ENCODE measurements at places on chromosomes 4 and X. TPM values are rescaled to one million over a fixed set of nuclear protein-coding genes. Genes with fewer than 3 reads are reported as not detected.

DNA sequence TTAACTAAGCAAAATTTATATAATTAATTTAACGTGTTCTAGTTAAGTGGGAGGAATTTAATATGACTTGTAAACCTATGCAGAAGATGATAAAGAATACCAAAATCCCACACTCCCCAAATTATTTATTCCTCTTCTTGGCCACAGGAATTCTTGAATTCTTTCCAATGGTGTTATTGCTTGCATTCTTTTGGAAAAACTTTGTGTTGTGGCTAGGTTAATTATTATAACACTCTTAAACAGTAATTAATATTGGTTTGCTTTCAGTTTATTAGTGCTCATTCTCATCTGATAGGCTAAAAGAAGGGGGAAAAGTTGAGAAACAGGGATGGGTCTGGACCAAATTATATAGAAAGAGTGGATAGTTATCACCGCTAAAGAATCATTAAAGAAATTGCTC is 141.5 kb upstream of the PABPC4L start:
- no peaks in the 10 kb centered on the region for H3K4me1 ChIP-seq
- H3K27me3 ChIP-seq = no peaks in the 10 kb centered on the region
- no peak for DNase-seq
- H3K4me3 ChIP-seq = no peak overlapping the region
- H3K27ac ChIP-seq = no peak overlapping the region

Gene PPP2R2C
- not detected for total RNA-seq

- no peaks in the 10 kb centered on the region for H3K36me3 ChIP-seq
- H3K27me3 ChIP-seq = no peaks in the 10 kb centered on the region
- H3K4me1 ChIP-seq = no peaks in the 10 kb centered on the region
- no peak for DNase-seq
Observed at GRCh38 chr4:121655320-121656268, 41.2 kb downstream of the ANXA5 start.

DNA sequence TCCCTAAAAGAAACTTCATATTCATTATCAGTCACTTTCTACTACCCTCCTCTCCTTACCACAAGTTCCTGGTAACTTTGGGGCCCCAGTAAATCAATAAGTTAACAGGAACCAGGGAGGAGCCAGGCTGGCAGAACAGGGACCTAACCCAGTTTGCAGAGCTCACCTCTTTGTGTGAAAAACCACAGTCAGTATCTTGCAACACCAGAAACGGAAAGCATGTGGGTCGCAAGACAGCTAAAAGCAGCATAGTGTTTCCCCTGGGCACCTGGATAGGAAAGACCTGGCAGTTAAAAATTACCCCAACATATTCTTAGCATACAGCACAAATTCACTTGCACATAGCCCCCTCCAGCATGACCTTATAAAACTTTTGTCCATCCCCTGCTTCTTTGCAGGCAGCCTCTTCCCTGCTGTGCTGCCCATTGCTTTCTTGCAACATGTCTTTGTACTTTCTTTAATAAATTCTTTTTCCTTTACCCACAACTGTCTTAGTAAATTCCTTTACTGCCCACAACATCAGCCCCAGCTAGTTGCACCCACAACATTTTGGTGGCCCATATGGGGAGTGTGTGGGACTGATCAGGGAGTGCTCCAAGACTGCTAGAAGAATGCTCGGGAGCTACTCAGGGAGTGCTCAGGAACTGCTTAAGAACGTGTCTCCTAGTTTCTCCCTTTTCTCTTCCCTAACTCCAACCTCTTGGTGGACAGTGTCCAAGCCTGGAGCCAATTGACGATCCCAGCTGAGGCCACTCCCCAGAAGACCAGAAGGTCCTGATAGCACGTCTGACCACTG is 83.4 kb downstream of the MSN start:
- no peak overlapping the region for H3K4me3 ChIP-seq
- H3K36me3 ChIP-seq = no peaks in the 10 kb centered on the region
- no peaks in the 10 kb centered on the region for H3K4me1 ChIP-seq
- DNase-seq = no peak
- peak overlapping the region; percentile 30 for H3K27ac ChIP-seq

DNA sequence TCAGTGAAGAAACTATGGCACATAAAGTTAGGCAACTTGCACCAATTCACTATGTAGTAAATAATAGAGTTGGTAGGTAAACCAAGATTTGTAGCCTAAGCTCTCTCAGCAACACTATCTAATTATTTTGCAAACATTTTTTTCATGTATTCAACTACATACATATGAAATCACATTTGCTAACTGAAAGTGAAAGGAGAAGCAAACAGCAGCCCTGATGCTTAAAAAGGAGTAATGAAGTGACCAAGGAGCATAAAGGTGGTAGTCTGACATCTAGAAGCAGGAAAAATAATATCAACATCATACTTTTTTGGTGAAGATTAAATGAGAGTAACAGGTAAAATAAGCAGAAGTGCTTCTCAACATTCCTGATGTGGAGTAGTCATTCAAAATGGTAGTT is 603.7 kb downstream of the GRXCR1 start:
- DNase-seq = no peak
- no peak overlapping the region for H3K4me3 ChIP-seq
- no peaks in the 10 kb centered on the region for H3K27me3 ChIP-seq
- H3K4me1 ChIP-seq = no peaks in the 10 kb centered on the region
- no peak overlapping the region for H3K27ac ChIP-seq

DNA sequence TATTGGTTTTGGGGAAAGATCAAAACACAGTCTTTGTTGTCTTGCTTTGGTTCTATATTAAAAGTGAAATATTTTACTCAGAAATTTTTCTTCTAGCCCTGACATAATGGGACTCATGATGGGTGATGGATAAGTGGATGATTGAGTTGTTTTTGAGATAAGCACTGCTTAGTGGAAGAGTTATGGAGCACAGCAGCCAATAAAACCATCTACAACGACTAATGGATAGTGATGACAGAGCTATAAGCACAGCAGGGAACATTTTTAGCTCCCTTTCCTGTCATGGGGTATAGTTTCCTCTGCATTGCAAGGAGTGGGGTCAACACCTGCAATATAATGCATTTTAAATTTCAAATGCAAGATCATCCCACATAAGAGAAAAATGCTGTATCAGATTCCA is 812.4 kb downstream of the STPG2 start:
- H3K4me3 ChIP-seq = no peak overlapping the region
- no peak overlapping the region for H3K27ac ChIP-seq
- H3K4me1 ChIP-seq = no peaks in the 10 kb centered on the region
- no peak for DNase-seq
- no peaks in the 10 kb centered on the region for H3K36me3 ChIP-seq

- no peak overlapping the region for H3K27ac ChIP-seq
- no peaks in the 10 kb centered on the region for H3K27me3 ChIP-seq
- no peak for DNase-seq
- H3K36me3 ChIP-seq = no peaks in the 10 kb centered on the region
- H3K4me3 ChIP-seq = no peak overlapping the region
Observed at GRCh38 chr4:42282081-42282901, 115.0 kb upstream of the SHISA3 start.

- peaks cover 14% of the 10 kb centered on the region for H3K4me1 ChIP-seq
- no peak for DNase-seq
- H3K27me3 ChIP-seq = no peaks in the 10 kb centered on the region
- H3K27ac ChIP-seq = no peak overlapping the region
Observed at GRCh38 chr4:113434247-113434587, 327.3 kb downstream of the CAMK2D start.

Gene F8
- total RNA-seq = 47.1 TPM

Measured in upper lobe of left lung (tissue), 6 donors.